ENCODE measurements at places on chromosomes 2 and 18. TPM values are rescaled to one million over a fixed set of nuclear protein-coding genes. Genes with fewer than 3 reads are reported as not detected.

GRCh38 chr2:241116606-241117560 lies 14.8 kb upstream of the MTERF4 start:
- DNase-seq = no peak

DNA sequence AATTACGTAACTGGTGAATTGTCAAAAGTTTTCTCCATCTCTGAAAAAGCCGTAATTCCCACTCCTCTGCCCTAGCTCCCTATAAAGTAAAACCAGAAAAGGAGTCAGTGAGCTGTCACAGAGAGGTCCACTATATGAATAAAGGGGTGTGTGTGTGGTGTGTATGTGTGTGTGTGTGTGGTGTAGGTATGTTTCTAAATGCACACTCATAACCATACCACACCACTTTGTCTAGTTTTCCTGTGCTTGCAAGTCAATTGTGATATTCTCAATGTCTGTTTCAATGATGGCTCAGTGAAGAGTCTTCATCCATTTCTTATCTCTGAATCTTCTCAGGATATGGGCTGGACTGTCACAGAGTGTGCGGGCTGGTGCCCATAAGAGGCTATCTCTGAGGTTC lies 54.8 kb upstream of the CCDC68 start:
- no peak for DNase-seq

DNA sequence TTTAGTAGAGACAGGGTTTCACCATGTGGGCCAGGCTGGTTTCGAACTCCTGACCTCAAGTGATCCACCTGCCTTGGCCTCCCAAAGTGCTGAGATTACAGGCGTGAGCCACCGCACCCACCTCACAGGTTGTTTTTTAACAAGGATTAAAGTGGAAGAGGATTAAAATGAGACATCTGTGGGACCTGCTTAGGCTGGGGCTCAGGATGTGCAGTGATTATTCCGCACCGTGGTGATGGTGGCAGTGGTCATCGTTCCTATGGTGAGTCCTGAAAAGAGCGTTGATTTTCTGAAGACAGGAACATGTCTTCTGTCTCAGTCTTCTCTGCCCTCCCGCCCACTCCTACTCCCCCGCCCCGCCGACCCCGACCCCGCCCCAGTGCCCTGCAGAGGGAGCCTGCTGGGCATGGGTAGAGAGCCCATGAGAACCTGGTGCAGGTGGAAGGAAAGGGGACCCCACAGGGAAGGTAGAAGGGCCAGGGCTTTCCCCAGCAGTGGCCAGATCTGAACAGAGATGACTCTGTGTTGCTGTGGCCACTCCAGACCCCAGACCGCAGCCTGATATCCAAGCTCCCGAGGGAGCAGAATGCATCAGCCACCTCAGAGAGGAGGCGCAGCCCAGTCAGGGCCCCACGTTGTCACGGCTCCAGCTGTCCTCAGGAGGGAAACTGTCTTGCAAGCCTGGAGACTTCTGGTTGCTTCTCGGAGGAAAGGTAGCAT lies 34.5 kb upstream of the FOSL2 start:
- DNase-seq = no peak

- DNase-seq = no peak
Measured at GRCh38 chr2:37096568-37096967, 12.2 kb downstream of the GPATCH11 start.

GRCh38 chr18:60446821-60447220 lies 74.2 kb upstream of the MC4R start:
- DNase-seq = no peak

GRCh38 chr2:88950010-88950409 lies 258.5 kb downstream of the RPIA start:
- no peak for DNase-seq

DNA sequence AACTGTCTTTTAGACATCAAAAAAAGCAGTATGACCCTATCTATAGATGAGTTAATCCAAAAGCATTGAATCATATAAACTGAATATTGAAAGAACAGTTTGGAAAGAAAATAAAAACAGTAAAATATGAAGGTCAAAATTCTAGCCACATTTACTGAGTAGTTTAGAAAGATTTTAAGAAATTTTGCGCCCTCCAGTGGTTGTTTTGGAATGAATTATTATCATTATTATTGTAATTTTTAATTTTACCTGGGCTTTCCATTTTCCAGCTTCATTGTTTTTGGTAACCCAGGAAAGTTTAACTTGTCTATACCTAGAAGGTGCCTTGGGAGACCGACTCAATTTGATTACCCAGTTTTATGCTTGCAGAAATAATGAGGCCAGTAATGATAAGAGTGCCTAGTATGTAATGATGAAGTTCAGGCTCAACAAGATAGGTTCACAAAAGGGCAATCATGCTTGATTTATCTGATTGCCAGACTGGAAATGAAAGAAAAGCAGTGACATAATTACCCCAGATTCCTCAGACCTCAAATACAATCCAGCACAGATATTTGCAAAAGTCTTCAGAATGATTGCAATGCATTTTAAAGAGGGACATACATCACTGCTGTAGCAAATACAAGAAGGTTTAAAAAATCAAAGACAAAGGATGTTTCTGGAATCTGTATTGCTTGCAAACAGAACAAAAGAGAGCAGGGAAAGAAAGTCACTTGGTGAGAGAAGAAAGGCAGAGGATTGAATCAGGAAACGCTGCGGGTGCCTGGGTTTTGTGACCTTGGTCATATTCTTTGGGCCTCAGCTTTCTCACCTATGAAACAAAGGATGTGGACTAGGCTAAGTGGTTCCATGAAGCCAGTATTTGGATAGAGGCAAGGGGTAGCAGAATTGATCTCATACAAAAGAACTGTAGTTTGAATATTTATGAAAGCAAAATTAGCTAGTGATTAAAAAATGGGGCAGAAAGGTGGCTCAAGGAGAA lies 153.8 kb downstream of the MAP2 start:
- DNase-seq = no peak

GRCh38 chr2:10732924-10733565 lies 11.6 kb downstream of the ATP6V1C2 start:
- DNase-seq = no peak

DNA sequence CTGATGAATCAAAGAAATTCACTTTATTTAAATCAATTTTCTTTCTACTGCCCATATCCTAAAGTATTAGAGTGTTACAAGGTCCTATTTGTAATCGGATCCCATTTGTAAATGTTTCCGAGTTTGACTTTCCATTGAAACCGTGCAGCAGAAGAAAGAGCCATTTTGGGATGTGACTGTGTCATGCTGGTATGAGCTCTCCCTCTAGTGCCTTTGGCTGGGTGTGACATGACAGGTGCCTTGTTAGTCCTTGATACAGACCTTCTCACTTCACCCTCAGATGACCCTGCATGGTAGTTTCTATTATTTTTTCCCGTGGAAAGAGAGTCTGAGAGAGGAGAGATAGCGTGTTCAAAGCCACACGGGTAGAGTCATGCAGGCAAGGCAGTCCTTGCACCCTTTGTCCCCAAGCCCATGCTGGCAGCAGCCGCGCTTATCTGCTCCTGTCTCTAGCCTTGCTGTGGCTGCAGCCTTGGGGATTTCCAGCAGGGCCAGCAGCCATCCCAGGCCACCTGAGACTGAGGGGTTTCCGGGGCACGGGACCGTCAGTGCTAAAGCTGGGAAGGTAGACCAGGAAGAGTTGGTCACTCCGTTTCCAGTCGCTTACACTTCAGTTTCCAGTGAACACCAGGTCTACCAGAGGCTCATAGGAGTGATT lies 21.4 kb downstream of the CHMP1B start:
- no peak for DNase-seq

DNA sequence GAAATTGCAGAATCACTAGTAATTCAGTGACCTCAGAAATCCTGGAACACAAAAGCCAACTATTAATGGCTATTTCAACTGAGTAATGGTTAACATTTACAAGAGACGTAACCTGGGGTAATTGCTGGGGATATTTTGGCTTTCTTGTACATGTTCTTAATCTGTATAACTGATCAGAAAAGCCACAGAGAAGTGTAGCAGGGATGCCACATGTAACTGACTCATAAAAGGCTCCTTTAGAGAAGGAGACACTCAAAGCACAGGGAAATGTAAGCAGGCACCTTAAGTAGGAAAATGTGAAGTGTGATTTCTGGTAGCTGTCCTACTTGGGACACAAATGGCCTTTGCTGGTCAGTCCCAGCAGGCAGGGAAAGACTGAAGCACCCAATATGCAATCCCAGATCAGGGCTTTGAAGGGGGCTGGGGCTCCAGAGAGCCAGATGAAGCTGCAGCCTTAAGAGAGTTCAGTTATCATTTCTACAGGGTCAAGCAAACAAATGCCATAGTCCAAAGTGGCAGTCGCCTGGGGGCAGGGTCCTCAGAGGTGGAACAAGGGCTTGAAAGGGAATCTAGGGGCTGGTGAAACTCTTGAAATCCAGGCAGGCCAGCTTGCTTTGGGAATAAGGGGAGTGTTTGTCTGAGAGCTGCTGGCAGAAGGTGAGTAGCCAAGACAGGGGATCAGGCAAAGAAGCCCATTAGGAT lies 7.2 kb upstream of the SPOPL start:
- DNase-seq = no peak

DNA sequence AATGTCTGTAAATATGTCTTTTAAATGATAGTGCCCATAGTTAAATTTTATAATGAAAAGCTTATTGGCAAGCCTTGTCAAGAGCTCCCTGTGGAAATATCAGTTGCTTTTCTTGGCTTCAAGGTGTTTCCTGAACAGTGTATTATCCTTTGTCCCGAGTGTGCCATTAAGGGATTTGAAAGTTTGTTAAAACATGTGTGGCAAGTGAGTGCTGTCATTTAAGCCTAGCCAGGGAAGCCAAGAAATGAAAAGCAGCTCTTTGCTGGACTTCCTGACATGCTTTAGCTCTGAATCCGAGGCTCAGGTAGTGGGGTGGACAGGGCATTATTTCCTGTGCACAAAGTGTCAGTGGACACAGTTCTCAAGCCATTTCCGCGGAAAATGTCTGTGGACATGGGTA lies 111.5 kb downstream of the DIS3L2 start:
- DNase-seq = no peak

DNA sequence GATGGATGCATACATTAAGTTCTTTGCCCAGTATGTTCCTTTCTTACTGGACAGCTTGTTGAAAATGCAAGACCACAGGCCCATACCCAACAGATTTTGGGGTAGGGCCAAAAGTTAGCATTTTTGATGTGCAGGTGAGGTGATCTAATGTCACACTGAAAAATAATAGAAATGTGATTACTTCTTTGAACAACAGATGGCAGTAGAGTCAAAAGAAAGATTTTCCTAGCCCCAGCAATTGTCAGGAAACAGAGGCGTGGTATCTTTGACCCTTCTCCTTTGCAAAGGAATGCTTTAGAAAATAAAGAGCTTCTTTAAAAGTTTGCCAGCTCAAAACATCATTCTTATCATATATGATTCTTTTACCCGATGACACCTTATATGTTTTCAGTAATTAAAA lies 343.6 kb upstream of the SYT4 start:
- DNase-seq = no peak

DNA sequence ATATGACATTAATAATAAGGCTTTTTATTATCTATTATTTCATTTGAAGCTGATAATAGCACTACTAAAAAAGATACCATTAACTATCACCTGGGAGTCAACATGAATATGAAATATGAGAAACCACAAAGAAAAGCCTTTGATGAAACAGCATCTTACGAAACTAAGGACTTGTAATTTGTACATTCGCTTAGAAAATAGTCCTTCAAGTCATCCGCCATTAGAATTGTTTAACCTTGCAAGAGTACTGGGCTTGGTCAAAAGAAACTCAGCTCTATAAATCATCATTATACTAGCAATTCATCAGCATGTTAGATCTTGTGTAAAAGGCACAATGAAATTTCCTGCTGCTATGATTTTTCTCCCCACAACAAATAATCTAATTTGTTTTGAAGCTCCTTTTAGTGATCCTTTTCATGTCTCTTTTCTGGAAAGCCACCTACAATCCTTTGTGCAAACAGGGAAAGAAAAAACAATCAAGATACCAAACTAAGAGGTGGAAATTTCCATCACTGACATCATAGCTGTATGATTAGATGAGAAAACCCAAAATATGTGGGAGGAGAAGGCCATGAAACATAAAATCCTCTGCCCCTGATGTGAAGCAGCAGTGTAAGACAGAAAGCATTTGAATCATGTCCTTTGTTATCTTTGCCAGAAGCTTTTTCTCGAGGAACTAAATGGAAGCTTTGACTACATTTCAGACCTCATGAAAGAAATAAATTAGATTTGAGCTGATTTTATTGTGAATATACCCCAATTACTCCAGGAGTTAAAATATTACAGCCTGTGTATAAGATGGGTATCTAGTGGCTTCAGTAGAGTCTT lies 31.2 kb downstream of the SCN9A start:
- DNase-seq = no peak

DNA sequence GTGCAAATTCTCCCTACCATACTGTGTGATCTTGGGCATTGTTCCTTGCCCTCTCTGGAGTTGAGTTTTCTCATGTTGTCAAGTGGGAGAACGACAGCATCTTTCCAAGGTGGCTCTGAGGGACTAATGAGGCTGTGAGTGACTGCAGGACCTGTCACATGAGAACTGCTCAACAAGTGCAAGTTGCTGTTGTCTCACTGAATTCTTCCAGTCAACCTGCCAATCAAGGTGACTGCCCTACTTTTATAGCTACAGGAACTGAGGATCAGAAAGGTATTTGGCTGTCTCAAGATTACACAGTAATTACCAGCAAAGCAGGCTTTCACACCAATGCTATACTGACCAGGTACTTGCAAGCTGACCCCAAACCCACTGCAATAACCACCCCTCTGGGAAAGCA lies 137.6 kb downstream of the MTCL1 start:
- DNase-seq = no peak

DNA sequence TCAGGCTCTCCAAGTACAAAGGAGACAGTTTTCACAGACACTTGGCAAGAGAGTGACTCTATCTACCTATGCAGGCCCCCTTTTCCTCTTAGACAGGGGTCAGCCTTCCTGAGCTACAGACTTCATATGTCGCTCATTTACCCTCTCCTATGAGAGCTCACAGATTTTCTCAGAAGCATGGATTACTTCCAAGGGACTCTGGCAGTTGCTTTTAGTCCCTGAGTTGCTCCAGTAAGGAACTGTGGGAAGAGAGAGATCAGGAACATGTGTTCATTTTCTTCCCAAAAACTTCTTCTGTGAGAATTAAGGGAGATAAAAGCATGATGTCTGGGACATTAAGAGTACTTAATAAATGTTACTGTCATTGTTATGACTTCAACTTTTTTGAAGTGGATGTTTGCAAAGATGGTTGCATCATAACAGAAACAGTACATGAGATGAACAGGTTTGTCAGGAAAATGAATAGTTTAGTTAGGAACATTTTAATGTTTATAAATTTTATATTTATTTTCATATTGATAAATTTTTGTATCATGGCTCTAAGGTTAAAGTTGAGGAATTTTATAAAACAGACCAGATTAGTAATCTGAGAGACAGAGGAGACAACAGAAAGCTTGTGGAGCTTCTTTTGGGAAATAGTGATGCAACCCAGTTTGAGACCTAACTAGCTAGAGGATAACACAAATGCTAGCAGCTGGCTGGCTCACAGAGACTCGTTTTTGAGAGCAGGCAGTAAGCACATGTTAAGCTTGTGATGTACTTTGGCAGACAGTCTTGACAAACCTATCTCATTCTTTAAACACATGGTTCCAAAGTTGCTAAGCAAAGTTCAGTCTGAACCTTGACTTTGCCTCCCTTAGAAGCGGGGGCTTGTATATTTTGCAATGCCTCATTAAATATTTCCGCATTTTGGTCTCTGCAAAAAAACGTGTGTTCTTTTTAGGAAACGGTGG lies 21.7 kb upstream of the UGP2 start:
- no peak for DNase-seq

COBLL1 gene
- total RNA-seq = 74.4 TPM

FAM237A gene
- not detected for total RNA-seq

STON1 gene
- 9.9 TPM for total RNA-seq

SERPINB11 gene
- 2.1 TPM for total RNA-seq

CENPA gene
- 3.4 TPM for total RNA-seq

ESPNL gene
- 1.3 TPM for total RNA-seq

CACNB4 gene
- total RNA-seq = 7.2 TPM

Measured in esophagus squamous epithelium (tissue), 5 donors.